ENCODE measurements at places on chromosomes 11 and 22. TPM values are rescaled to one million over a fixed set of nuclear protein-coding genes. Genes with fewer than 3 reads are reported as not detected.

Gene HEPN1
- not detected for total RNA-seq

Gene MS4A1
- not detected for total RNA-seq

Gene TNRC6B
- 44.3 TPM for total RNA-seq

DNA sequence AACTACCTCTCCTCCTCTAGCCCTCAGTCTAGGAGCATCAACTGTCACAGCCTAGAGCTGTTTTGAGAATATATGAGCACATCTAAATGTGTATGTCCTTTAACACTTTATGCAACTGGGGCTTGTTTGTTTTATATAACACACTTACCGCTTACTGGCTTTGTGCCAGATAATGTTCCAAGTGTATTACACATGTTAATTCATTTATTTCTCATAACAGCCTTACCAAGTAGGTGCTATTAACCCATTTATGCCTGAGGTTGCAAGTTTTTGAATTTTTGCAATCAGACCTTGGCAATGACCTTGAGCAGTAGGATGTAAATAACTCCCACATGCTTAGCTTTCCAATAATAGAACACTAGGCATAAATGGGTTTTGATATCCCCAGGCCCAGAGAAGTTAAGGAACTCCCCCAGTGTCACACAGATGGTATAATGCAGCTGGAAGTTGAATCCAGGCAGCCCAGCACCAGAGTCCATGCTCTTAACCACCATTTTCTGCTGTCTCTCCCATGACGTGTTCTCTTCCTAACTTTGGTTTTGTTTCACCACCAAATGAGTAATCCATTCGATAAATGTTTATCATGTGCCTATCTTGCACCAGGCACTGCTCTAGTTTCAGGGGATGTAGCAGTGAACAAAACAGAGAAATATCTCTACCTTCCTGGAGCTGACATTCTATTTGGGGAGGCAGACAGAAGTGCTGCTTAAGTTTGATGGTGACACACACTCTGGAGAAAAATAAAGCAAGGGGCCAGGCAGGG is 23.1 kb downstream of the PRDM11 start:
- DNase-seq = no peak

DNA sequence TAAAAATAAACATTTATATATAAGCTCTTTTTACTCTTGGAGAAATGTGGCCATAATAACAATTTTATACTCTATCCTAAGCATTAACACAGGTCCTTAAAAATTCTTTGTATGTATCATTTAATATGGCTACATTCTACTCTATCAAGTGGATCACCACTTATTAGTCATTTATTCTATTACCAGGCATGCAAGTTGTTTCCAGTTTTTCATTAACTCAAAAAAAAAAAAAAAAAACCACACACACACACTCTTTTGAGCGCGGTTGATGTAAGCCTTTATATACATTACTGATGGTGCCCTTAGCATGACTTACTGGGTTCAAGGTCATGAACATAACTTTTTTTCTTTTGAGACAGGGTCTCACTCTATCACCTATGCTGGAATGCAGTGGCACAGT is 47.1 kb upstream of the MICAL2 start:
- DNase-seq = no peak
